ENCODE measurements at places on chromosomes 13 and 19.

GRCh38 chr13:110680852-110681251 lies 25.1 kb downstream of the CARS2 start:
- no peak for DNase-seq

DNA sequence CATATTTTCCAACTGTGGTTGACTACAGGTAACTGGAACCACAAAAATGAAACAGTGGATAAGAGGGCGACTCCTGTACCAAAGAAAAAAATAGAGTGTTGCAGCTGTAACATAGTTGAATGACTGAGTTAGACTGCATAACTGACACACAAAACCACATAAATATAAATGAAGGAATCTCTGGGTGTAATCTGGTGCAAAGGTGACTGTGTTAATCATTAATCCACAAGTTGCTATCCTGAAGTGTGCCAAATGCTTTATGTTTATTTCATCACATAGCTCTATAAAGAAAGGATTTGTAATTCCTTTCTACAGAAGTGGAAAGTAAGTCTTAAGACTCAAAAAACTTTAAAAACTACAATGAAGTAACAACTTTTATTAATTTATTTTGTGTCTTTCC lies 6.0 kb upstream of the GJB2 start:
- DNase-seq: no peak

- DNase-seq: no peak
Measured at GRCh38 chr13:112981451-112981850, 12.4 kb downstream of the MCF2L start.

DNA sequence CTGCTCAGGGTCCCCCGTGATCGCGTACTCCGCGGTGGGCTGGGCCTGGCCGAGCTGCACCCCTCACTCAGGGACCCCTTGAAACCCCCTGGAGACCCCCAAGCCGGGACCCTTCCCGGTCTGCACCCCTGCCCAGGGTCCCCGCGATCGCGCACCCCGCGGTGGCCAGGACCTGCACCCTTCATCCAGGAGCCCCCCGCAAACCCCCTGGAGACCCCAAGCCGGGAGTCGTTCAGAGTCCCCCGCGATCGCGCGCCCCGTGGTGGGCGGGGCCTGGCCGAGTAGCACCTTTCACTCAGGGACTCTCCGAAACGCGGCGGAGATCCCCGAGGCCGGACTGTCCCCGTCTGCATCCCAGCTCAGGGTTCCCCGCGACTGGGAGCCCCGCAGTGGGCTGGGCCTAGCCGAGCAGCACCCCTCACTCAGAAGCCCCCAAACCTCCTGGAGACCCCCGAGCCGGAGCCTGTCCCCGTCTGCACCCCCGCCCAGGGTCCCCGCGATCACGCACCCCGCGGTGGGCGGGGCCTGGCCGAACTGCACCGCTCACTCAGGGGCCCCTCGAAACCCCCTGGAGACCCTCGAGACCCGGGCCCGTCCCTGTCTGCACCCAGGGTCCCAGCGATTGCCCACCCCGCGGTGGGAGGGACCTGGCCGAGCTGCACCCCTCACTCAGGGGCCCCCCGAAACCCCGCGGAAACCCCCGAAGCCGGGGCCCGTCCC lies 748 bp downstream of the LMNB2 start:
- peak; percentile 59 for DNase-seq

DNA sequence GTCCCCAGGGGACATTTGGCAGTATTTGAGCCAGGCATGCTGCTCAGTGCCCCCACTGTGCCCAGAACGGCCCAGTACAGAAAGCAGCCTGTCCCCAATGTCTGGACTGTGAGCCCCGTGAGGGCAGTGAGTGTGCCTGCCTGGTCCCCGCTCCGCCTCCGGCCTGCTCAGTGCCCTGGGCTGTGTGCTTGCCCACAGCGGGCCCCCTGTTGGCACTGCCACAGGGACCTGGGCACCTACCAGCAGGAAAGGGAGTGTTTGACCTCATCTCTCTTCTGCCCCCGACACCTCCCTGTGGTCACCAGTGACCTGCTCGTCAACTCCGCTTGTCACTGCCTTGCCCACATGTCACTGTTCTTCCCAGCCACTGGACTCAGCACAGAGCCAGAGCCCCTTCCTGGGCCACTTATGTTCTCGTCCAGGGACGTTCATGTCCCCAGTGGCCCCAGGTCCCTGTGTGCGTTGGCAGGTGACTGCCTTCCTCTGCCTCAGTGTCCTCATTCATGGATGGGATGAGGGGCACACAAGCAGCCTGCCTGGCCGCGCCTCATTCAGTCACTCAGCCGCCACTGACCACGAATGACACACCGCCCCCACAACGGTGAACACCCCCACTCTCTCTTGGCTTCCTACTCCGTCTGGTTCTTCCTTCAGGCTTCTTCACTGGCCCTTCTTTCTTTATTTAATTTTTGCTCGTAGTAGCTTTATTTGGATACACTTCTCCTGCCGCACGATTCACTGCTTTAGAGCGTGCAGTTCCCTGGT lies 2.8 kb downstream of the FZR1 start:
- no peak for DNase-seq

DNA sequence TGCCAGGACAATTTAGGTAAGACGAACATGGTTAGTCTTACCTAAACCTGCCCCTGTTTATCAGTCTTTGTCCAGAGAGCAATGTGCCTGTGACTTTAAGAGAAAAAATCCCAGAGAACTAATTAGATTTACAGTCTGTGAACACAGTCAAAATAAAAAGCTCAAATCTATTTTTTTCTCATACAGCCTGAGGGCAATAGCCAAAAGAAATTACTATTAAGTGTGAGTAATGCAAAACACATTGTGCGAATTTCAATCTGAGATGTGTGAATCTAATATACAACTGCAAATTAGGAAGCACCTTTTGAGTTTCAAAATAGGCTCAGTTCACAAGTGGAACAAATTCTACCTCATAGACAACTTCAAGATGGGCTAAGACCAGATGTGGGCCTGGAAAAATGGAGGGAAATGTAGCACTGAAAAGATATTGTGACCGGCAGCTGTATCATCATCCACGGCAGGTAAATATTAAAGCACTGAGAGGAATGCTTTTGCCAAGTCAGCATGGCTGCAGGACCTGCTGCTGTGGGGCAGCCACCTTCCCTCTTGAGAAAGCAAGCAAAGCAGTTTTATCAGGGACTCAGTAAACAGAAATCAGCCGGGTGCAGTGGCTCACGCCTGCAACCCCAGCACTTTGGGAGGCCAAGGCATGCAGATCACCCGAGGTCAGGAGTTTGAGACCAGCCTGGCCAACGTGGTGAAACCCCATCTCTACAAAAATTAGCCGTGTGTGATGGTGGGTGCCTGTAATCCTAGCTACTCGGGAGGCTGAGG lies 114.8 kb downstream of the KATNAL1 start:
- no peak for DNase-seq

GRCh38 chr19:40774916-40775631 lies at the start of gene MIA:
Gene MIA, plus strand, starts transcription at chr19:40775521. Its CDS starts 22 bp downstream, at chr19:40775543.
- no peak for DNase-seq

All from colonic mucosa (tissue), 4 donors.